DMS53 (cell line): ENCODE measurements at places on chromosomes 7 and 10.

GRCh38 chr7:151759591-151760042 lies 117.3 kb downstream of the PRKAG2 start:
- peak; percentile 90 for DNase-seq

GRCh38 chr7:138510003-138510402 lies 49.9 kb downstream of the TRIM24 start:
- no peak for DNase-seq

GRCh38 chr7:139915864-139916716 lies 87.0 kb downstream of the TBXAS1 start:
- peak; percentile 72 for DNase-seq

DNA sequence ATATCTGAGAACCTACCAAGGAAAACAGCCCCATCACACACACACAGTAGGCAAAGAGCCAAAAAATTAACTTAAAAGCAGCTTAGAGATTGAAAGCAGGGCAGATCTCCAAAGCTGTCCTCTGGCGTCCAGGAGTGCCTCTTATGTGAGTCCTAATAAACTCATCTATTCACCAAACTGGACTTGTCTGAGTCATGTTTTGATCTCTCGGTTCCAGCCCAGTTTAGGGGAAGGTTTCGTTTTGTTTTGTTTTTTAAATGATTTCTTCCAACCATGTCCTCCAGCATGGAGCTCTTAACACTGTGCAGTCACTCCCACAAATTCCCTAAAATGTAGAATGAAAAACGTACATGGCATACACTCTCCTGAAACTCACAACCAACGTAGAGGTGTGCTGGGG lies 6.7 kb upstream of the PRSS37 start:
- DNase-seq: no peak

- no peak for DNase-seq
Observed at GRCh38 chr7:128458956-128459355, 3.3 kb downstream of the HILPDA start.

- no peak for DNase-seq
Observed at GRCh38 chr10:92773776-92774175, 74.5 kb upstream of the EXOC6 start.

- no peak for DNase-seq
Observed at GRCh38 chr10:117946525-117947070, 100.1 kb downstream of the RAB11FIP2 start.
